ENCODE measurements at places on chromosomes 6 and 20.

DNA sequence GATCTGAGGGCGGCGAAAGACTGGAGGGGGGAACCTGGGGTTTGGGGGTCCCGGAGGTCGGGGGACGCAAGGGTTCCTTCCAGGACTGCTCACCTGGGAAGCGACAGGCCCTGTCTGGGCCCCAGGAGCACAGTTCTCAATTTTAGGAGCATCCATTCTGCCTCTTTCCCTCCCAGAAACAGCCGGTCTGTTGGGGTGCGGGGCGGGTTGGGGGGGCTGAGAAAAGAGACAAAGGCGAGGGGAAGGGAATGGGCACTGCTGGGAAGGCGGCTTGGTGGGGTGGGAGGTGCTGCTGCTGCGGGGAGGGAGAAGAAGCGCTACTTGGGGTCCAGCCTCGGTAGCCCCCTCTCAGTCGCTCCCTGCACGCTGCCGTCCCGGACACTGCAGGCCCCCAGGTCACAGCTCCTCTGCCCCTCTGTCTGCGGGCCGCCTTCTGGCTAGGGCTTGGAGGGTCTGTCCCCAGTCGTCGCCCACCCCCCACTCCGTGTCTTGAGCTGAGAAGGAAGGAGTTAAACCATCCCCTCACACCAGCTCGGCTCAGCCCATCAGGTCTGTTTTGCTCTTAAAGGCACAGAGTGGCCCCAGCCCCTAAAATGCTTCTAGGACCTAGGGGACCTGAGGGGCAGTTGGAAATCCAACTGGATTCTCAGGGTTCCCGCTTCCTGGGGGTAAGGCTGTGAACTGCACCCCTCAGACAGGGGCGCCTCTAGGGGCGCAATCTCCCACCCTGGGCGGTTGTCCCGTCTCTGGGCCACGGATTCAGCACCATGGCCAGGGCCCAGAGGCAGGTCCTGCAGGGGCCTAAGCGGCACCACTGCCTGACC, 690 bp downstream of the GDAP1L1 start:
- peak; percentile 12 for DNase-seq

- no peak for DNase-seq
These were observed 1.3 kb downstream of the ADGRG6 start for GRCh38 chr6:142303176-142303533.

DNA sequence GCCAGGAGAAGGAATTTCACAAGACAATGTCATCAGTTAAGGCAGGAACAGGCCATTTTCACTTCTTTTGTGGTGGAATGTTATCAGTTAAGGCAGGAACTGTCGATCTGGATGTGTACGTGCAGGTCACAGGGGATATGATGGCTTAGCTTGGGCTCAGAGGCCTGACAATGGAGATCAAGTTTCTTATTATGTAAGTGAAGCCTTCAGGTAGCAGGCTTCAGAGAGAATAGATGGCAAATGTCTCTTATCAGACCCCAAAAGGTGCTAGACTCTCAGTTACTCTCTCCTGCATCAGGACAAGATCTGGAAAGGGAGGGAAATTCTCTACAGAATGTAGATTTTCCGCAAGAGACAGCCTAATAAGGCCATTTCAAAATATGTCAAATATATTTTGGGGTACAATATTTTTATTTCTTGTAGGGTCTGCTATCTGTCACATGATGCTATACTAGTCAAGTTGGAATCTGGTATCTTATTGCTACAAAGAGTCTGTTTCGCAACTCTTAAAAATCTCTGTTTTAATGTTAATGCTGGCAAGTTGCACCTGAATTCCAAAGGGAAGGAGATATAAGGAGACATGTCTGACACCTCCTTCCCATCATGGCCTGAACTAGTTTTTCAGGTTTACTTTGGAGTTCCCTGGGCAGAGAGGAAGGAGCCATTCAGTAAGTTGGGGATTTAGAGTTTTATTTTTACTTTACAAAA, 48.8 kb downstream of the TRDN start:
- no peak for DNase-seq

GRCh38 chr20:50144362-50144761, 9.2 kb downstream of the PEDS1 start:
- DNase-seq: no peak

DNA sequence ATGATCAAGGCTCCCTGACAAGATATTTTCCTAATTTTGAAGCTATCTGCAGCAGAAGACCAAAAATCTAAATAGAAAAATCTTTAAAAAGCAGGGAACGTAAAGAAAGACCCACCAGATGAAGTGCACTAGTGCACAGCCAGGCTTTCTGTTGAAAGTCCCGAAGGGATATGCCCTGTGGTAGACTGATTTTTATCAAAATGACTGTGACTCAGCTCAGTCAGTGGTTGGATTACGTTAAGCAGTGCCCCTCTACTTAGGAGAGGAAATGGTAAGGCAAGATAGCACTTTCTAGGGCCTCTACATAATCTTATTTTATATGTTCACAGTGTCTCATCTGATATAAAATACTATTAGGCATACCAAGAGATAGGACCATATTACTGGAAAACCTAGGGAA, 123.4 kb upstream of the RAB32 start:
- DNase-seq: no peak

- no peak for DNase-seq
These were observed 254.4 kb downstream of the RIMS1 start for GRCh38 chr6:72140795-72141194.

DNA sequence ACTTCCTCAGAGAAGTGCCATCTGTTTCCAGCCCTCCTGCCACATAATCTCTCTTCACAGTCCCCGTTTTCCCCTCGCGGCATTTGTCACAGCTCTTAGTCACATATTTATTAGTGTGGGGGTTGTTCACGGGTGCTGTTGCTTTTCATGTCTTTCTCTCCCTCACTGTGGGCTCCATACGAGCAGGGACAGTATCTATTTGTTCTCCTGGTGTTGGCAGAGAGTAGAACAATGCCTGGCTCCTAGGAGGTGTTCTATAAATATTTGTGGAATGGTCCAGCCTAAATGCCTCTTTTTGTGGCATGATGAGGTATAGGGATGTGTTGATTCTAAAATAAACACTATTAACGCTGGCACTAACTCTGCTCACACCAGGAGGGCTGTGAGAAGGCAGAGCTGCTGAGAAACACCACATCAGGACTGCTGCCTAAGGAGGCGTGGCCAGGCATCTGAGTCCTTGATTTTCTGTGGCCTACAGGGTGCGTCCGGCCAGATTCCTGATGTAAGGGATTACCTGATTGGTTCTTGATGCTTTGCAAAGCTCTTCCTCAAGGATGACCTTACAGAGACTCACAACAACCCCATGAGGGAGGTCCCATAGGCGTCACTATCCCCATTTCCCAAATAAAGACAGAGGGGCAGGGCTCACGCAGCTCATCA, 219.8 kb upstream of the ARID1B start:
- no peak for DNase-seq

- no peak for DNase-seq
These were observed 6.5 kb downstream of the MEP1A start for GRCh38 chr6:46799657-46800056.

DNA sequence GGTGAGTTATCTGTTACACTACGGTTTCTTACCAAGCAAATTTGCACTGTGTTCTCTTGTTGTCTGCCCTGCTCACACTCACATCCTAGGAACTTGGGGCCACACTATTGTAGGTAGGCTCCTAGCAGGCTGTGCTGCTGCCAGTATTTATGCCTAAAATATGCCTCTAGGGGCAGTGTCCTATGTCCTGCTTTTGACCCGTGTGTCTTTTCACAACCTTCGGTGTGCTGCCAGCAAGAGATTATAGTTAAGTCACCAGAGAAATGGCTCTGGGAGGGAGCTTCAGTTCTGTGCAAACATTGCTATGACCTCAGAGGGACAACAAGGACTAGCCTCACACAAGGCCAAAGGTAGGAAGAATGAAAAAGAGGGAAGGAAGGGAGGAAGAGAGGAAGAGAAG, 8.9 kb upstream of the TAAR5 start:
- no peak for DNase-seq

- no peak for DNase-seq
These were observed 159.1 kb downstream of the MTHFD1L start for GRCh38 chr6:151024597-151024996.

GRCh38 chr6:152118678-152119077, 311.2 kb downstream of the ESR1 start:
- no peak for DNase-seq

DNA sequence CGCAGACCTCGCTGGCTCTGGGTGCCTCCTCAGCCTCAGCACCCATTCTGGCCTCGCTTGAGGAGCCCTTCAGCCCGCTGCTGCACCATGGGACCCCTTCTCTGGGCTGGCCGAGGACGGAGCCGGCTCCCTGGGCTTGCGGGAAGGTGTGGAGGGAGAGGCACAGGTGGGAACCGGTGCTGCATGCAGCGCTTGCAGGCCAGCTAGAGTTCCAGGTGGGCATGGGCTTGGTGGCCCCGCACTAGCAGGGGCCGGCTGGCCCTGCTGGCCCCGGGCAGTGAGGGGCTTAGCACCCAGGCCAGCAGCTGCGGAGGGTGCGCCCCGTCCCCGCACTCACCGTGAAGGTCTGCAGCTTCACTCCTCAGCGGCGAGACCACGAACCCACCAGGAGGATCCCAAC, 30.4 kb downstream of the DEFB114 start:
- no peak for DNase-seq

DNA sequence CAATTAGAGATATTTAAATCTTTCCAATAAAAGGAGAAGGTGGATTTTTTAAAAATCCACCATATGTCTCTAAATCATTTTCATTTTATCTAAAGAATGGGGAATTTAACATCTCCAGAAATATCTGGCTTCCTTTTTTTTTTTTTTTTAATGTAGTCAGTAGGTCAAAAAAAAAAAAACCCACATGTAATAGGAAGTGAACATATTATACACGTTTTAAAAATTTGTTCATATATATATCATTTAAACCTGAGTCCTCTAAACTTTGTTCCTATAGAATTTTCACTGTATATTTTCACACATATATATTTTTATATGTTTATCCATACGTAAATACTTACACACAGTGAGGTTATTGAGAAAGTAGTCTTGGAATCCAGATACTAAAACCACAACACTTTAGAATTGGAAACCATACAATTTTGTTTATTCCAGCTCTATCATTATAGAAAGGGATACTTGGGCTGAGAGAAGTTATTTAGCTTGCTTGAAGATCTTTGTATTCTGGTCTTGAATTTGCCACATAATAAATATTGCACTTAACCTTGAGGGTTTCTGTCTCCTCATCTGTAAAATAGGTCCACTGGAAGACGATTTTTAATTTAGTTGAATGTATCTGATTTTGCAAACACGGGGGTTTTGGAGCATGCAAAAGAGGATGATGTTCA, 62.1 kb upstream of the ZNF217 start:
- DNase-seq: no peak

DNA sequence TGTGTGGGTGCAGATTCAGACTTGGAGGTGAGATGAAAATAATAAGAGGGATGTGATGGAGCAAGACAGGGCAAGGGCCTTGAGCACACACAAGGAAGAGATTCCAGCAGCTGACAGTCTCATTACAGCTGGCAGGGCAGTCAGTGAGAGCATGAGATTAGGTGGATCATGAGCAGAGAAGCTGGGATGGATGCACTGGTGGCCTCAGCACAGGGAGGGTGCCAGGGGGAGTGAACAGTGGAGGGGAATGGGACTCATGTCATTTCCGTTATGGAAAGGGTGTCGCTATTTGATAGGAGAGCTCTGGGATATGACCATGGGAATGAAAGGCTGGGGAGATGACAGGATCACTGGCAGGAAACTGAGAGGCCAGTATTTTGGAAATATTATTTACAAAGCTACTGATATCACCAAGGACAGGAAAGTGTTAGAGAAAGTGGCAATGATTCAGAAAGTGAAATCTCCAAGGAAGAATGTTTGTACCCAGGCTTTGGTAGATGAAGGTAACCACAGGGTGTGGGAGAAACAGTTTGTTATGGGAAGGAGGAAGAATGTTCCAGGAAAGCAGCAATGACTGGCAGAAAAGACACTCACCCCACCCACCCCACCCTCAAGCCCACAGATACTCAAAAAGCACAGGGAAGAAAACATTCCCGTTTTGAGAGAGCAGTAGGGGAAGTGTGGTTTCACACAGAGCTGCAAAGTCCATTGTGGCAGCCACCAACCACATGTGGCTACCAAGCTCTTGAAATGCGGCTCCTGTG, 214.7 kb upstream of the PROKR2 start:
- no peak for DNase-seq

DNA sequence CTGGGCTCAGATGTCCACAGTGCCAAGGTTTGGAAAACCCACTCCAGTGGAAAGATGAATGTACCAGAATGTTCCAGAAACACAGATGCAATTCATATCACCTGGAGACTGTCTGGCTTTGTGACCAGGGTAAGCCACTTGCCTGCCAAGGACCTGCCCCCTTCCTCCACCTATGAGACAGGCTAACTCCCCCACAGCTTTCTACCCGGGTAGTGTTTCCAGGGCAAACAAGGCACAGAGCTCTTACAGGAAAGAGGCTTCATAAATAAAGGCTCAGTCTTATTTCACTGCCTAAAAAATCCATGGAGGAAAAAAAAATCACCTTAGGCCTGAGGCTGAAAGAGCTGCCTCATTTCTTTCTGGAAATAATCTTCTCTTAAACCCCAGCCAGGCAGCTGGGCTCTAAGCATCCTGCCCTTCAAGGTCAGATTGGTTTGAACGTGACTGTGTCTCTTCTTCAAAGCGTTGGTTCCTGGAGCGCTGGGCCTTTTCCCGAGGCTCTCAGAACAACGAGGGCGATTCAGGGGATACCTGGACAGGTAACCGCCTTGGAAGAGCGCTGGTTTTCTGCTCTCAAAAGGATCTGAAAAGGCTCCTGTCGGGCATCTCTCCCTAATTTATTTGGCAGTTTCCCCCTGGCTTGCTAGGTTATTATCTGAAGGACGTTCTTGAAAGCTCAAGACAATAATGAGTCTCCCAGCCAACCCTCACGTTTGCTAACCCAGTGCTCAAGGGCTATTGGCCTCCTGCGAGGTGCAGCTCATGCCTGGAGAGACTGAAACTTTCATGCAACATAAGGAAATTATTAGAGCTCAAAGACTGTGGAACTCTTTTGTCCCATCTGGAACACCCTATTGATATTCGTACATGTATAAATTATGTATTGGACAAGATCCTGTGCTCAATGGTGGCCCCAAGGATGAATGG, 199.2 kb upstream of the PMEPA1 start:
- DNase-seq: no peak

DNA sequence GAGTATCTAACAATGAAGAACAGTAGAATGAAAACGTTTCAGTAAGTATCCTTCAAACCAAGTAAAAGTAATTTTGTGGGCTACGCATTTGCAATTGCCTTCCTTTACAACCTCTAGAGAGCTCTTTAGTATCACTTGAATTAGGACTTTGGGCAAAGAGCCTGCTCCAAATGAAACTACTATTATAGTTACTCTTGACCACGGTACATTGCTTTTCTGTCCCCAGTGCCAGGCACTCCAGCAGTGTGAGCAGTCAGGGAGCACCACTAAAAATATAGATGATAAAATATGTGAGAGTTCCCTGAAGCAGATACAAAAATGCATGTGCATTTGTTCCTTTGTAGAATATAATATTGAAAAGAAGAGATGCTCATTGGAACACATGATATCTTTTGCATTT, 450.1 kb upstream of the MANEA start:
- DNase-seq: no peak

- no peak for DNase-seq
These were observed 149.6 kb downstream of the BCAS1 start for GRCh38 chr20:53920647-53921245.

Data from activated CD4-positive, alpha-beta T cell treated with anti-CD3 and anti-CD28 coated beads, Interleukin-2, amount 10 ng/mL, durations not matched to agents 7 days and 5 days (primary cell).